ENCODE measurements at places on chromosomes 6 and 20. TPM values are rescaled to one million over a fixed set of nuclear protein-coding genes. Genes with fewer than 3 reads are reported as not detected.
A peak's percentile ranks its signal among the peaks of the same experiment; 100 is the strongest.

The PSMB8 gene
- 40.8 TPM for total RNA-seq

The FUT9 gene
- total RNA-seq = not detected

The OPN5 gene
- total RNA-seq = not detected

The ANGPT4 gene
- total RNA-seq = 0.19 TPM

- H3K27me3 ChIP-seq = no peaks in the 10 kb centered on the region
- H3K4me3 ChIP-seq = no peak overlapping the region
- no peaks in the 10 kb centered on the region for H3K36me3 ChIP-seq
- no peak overlapping the region for H3K27ac ChIP-seq
Measured at GRCh38 chr6:36302227-36302976, 32.5 kb downstream of the PNPLA1 start.

- H3K36me3 ChIP-seq = no peaks in the 10 kb centered on the region
- no peaks in the 10 kb centered on the region for H3K4me1 ChIP-seq
- H3K4me3 ChIP-seq = no peak overlapping the region
- no peak overlapping the region for H3K27ac ChIP-seq
Measured at GRCh38 chr6:143068001-143068400, 7.3 kb downstream of the AIG1 start.

- H3K36me3 ChIP-seq = no peaks in the 10 kb centered on the region
- no peak overlapping the region for H3K4me3 ChIP-seq
- no peak overlapping the region for H3K27ac ChIP-seq
- H3K4me1 ChIP-seq = no peaks in the 10 kb centered on the region
- no peaks in the 10 kb centered on the region for H3K27me3 ChIP-seq
Measured at GRCh38 chr20:9214685-9215084, 145.8 kb downstream of the PLCB4 start.

DNA sequence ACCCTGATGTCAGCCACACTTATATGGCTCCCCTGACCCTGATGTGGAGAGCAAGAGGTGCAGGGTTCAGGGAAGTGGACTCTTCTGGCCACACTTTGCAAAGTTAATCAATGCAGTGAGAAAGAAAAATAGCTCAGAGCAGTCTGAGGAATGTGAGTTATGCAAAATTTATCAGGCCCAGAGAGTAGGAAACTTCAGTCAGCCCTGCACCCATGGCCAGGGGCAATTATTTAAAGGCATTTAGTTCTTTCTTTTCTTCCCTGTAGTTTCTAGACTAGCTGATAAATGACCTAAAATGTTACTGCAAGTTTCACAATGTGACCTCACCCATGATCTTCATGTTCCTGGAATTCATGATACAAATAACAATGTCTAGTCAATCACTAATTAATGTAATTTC, 143.7 kb upstream of the GGTLC1 start:
- no peaks in the 10 kb centered on the region for H3K27me3 ChIP-seq
- H3K36me3 ChIP-seq = no peaks in the 10 kb centered on the region
- no peaks in the 10 kb centered on the region for H3K4me1 ChIP-seq
- DNase-seq = no peak
- no peak overlapping the region for H3K4me3 ChIP-seq

DNA sequence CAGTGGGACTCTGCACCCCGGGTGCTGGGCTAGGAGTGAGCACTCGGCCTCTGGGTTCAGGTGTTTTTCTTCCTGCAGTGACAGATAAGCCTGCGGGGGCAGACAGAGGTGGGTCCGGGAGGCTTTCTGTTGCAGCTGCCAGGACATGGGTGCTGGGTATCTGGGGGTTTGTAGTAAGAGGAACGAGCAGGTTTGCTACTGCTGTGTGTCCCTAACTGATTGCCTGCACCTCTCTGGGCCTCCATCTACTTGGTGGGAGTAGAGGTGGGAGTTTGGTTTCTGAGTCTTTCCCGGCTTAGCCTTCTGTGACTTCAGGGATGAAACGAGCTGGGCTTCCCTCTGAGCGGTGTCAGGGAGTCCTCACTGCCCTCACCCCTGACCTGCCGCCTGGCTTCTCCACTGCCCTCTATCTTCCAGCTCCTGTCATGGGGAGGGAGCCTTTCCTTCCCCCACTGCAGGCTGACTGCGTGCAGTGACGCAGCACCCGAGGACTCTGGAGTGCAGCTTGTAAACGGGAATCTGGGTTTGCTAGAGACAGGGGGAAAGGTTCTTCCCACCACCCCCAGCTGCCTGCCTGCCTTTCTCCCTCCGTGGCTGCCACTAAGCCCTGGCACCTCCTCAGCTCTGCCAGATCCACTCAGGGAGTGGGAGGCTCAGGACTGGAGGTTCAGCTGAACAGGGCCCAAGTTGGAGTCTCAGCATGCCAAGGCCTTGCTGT, 6.7 kb downstream of the DLGAP4 start:
- H3K27ac ChIP-seq = no peak overlapping the region
- H3K4me1 ChIP-seq = no peaks in the 10 kb centered on the region
- DNase-seq = no peak
- no peaks in the 10 kb centered on the region for H3K27me3 ChIP-seq
- no peaks in the 10 kb centered on the region for H3K36me3 ChIP-seq

DNA sequence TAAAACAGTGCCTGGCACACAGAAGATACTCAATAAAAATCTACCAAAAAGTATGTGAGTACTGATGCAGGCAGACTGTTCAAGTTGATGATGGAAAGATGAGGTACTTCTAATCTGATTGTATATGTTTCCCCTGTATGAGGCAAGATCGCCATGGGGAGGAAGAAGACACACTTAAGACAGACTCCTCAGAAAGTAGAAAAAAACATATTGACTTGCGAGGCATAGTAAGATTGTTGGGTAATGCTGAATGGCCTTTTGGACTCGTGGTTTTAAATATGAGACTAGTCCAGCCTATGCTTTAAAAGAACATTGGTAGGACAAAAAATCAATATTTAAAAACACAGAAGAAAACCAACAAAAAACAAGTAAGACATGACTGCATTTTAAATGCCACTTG, 72.6 kb downstream of the SHPRH start:
- H3K4me1 ChIP-seq = no peaks in the 10 kb centered on the region
- H3K27ac ChIP-seq = no peak overlapping the region
- H3K4me3 ChIP-seq = no peak overlapping the region
- H3K27me3 ChIP-seq = no peaks in the 10 kb centered on the region
- peaks cover 3% of the 10 kb centered on the region for H3K36me3 ChIP-seq

- no peak overlapping the region for H3K27ac ChIP-seq
- DNase-seq = peak; percentile 77
- no peaks in the 10 kb centered on the region for H3K27me3 ChIP-seq
- H3K4me3 ChIP-seq = no peak overlapping the region
Measured at GRCh38 chr6:17907406-17908229, 79.8 kb downstream of the KIF13A start.

DNA sequence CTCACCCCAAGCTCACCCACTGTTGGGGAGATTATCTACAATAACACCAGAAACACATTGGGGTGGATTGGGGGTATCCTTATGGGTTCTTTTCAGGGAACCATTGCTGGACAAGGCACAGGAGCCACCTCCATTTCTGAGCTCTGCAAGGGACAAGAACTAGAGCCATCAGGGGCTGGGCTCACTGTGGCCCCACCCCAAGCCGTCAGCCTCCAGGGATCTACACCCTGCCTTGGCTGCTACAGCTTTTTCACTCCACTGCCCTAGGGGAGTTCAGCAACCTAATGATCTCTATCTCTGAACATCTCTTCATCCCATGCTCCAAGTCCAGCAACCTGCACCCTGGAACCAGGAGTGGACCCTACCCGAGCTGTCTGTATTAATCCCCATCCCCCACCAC, 21.2 kb downstream of the MAVS start:
- DNase-seq = no peak
- peaks cover 13% of the 10 kb centered on the region for H3K36me3 ChIP-seq

DNA sequence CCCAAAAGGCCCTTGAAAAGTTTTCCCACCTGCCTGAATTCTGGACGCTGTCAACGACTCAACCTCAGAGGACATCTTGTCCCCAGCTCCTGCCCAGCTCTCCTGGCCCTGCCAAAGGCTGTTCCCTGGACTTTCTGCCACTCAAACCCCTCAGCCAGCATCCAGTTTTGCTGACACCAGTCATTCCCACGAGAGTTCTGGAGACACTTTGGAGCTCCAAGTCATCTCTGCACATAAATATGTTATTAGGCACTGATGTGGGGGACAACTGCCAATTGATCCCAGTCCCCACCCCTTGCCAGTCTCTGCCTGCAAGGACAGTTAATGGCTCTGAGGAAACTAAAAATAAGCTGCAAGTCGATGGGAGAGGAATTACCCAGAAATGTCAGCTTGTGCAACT, 38.9 kb upstream of the KCNB1 start:
- peak overlapping the region; percentile 38 for H3K27ac ChIP-seq
- no peaks in the 10 kb centered on the region for H3K27me3 ChIP-seq
- peak; percentile 31 for DNase-seq
- H3K4me1 ChIP-seq = no peaks in the 10 kb centered on the region
- no peak overlapping the region for H3K4me3 ChIP-seq

DNA sequence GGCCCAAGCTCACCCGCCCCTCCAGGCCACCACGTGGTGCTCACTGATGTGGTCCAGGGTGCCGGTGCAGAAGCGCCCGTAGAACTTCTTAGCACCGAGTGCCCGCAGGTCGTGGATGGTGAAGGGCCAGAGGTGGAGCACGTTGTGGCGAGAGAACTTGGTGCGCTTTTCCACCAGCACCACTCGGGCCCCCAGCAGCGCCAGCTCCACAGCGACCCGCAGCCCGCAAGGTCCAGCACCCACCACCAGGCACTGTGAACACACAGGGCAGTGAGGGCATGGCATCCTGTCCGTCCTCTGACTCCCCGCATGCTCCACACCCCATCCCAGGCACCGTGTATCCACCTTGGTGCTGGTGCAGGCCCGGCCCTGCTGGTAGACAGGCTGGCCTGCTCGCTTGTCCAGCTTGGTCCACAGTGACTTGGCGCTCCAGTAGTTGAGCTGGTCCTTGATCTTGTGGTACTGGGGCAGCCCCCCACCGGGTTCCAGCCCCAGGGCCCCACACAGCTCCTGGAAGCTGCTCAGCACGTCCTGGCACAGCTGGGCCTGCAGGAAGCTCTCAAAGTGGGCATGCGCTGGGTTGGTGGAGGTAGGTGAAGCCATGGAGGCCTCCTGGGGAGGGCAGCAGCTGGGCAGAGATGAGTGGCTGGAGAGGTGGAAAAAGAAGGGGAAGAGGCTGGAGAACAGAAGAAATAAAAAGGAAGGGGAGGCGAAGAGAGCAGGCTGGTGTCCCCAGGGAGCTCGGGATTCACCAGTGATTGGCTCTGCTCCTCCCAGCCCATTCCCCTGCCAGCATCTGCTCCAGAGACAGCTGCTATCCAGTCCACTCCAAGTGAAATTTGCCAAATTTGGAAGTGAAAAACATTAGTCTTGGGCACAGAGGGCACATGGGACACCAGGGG, 1.7 kb downstream of the MICAL1 start:
- no peak for DNase-seq
- no peaks in the 10 kb centered on the region for H3K4me1 ChIP-seq
- H3K36me3 ChIP-seq = no peaks in the 10 kb centered on the region
- no peak overlapping the region for H3K27ac ChIP-seq
- H3K27me3 ChIP-seq = no peaks in the 10 kb centered on the region
- no peak overlapping the region for H3K4me3 ChIP-seq

DNA sequence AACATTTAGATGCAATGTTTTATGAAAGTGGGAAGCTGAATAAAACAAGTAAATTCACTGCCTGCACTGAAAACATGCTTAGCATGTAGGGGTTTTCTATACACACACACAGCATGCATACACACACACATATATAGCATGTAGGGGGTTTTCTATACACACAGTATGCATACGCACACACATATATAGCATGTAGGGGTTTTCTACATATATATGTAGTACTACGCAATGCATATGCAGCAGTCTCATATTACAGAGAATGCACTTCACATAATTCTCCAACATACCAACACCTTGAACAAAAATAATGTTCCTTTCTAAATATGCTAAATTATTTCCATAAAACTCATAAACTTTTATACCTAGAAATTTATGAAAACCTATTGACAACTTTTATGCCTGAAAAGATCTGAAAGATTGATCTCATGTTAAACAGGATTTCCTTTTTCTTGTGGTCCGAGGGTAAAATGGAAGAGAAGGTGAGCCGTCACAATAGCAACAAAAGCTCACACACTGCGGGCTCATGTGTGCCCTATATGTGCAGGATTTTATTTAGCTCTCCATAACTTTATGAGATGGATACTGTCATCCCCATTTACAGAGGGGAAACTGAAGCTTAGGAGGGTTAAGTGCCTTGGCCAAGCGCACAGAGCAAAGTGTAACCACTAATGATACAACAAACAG, 81.9 kb upstream of the TULP1 start:
- no peak for DNase-seq
- no peak overlapping the region for H3K4me3 ChIP-seq
- peaks cover 10% of the 10 kb centered on the region for H3K4me1 ChIP-seq
- H3K27ac ChIP-seq = no peak overlapping the region

GRCh38 chr6:137931849-137932465, 64.9 kb downstream of the TNFAIP3 start:
- H3K4me3 ChIP-seq = no peak overlapping the region
- H3K27ac ChIP-seq = no peak overlapping the region
- DNase-seq = no peak
- no peaks in the 10 kb centered on the region for H3K27me3 ChIP-seq
- no peaks in the 10 kb centered on the region for H3K36me3 ChIP-seq
- H3K4me1 ChIP-seq = no peaks in the 10 kb centered on the region
